ENCODE measurements at places on chromosomes 3 and 15.

DNA sequence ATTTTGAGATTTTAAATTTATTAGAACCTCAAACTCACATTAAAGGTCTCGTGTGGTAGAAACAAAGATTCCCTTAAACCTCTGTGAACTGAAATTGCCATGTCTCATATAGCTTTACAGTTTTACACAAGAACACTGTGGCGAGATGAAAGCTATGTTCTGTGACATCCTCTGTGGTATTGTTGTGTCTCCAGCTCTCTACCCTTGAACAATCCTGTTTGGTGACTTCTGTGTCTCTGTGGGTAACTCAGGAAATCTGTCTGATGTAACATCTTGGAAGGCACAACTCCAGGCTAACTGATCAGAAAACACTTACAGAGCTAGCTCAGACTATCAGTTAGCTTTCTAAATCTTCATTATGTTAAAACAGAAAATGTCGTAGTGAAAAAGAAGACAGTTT lies 318.8 kb upstream of the GBE1 start:
- DNase-seq: no peak

DNA sequence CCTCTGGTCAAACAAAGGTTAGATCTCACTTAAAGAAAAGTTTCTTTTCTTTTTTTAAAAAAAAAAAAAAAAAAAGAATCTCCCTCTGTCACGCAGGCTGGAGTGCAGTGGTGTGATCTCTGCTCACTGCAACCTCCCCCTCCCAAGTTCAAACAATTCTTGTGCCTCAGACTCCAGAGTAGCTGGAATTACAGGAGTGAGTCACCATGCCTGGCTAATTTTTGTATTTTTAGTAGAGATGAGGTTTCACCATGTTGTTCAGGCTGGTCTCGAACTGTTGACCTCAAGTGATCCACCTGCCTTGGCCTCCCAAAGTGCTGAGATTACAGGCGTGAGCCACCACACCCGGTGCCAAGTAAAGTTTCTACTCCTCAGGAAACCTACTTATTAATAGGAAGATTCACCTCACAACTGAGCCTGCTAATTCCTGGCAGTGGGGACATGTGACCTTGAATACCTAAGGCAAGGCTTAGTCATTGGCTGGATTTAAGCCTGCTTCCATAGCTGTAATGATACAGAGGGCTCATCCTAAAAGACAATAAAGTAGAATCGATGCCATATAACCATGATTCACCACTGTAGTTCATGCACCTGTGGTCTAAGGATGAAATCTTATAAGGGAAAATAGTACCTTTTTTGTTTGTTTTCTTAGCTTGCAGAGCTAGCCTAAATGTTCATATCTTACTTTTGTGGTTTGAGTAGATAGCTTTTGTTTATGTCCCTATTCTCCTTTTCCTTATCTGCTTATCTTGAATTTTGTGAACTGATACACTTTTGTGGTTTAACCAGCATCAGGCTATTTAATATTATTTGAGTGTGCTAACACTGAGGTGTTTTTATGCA lies 24.8 kb upstream of the RBMS3 start:
- DNase-seq: no peak

DNA sequence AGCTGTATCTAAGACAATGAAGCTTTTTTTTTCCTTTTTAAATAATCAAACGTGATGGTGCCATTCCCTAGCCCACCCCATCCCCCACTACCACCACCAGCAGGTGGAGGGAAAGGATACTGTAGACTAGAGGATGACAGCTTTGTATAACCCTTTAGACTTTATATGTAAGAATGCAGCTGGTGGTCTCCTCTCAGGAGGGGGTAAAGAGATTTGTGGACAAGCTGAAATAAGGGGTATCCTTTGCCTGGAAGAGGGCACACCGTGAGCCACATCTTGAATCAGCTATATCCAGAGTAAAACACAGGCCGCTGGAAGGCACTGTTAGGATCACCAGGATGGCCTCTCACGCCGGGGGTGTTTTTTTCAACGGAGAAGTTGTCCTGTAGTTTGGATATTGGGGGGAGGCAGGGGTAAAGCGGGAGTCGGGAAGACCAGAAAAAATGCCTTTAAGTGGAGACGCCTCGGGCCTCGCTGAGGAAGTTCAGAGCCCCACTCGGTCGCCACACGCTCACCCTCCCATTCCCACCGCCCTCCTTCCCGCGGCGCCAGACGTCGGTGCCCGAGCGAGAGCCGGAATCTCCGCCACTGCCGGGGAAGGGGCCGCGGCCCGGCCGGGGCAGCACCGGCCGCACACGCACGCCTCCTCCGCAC lies 986 bp downstream of the KPNA4 start:
- no peak for DNase-seq

DNA sequence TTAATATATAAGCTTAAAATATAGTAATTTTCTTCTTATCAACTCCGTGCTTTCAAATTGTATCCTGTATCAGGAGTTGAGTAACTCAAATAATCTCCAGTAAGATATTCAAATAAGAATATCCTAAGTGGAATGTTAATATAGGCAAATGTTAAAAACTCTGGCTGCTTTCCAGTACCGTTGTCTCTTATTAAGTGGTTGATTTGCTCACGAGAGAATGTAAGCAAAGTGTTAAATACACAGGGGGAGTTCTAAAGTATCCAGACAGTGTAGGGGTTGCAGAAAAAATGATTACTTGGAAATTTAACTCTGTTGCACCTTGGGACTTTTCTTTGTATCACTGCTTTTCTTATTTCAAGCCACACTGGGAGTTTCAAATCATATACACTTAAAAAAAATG lies 478.9 kb upstream of the TBL1XR1 start:
- no peak for DNase-seq

GRCh38 chr3:18739099-18739433 lies 313.9 kb upstream of the SATB1 start:
- no peak for DNase-seq

DNA sequence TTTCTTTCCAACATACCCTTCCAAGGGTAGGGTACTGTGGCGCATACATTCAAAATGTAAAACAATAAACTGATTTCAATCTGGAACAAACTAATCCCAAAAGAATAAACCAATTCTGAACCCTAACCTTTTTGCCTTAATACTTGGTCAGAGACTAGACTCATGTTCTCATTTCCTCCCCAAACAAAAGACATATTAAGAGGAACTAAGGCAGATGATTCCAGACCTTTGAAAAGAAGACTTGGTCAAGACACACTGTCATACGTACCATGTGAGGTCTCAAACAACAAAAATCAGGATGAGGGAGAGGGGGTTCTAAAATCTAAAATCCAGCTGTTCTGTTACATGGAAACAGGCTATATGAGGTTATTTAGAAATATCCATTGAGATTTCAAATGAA lies 102.1 kb downstream of the RFTN1 start:
- DNase-seq: no peak

- no peak for DNase-seq
Observed at GRCh38 chr15:52714968-52715367, 35.8 kb upstream of the ATOSA start.

DNA sequence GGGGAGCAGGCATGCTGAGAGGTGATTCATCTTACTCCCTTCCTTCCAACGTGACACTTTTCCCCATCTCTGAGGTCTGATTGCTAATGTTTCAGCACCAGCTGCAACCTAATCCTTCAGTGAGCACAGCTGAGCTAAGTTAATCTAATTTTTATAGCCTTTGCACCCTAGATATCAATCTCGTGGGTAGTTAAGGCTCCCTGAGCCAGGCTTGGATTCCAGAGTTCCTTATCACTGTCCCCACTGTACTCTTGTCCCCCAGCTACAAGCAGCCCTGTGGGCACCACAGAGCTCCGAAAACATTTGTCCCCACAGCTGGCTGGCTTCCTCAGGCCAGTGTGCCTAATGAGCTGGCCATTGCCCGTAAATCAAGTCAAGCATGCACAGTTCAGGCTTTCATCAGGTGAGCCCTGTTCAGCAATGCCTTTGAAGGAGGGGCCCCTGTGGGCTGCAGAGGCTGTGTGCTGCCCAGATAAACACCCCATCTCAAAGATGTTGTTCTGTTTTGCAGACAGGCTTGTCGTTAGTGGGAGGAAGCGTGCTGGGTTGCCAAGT lies 376.9 kb upstream of the RASGRP1 start:
- no peak for DNase-seq

GRCh38 chr3:116034086-116034485 lies 410.8 kb downstream of the GAP43 start:
- no peak for DNase-seq

- DNase-seq: no peak
Observed at GRCh38 chr3:79986338-79986737, 218.5 kb upstream of the ROBO1 start.

GRCh38 chr3:13273604-13274105 lies 146.5 kb downstream of the NUP210 start:
- no peak for DNase-seq

DNA sequence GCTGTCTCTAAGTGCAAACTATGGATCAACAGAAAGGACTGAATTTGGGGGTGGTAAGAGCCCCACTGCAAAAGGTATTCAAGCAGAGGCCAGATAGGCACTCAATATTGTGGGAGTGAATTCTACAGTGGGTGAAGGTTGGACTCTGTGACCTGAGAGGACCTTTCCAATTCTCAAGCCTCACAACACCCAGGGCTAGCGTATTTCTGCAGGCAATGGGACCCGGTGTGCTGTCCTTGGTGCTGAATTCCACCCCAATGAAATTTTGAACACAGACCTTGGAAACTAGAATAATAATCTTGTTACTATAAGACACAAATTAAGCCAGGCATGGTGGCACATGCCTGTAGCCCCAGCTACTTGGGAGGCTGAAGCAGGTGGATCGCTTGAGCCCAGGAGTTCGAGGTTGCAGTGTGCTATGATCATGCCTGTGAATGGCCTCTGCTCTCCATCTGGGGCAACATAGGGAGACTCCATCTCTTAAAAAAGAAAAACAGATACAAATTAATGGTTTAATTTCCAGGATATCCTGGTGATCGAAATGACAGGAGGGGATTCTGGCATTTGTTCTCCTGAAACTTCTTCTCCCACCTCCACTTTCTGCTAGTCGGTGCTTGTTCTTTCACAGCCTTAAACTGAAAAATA lies 135.4 kb downstream of the RAB11A start:
- no peak for DNase-seq

DNA sequence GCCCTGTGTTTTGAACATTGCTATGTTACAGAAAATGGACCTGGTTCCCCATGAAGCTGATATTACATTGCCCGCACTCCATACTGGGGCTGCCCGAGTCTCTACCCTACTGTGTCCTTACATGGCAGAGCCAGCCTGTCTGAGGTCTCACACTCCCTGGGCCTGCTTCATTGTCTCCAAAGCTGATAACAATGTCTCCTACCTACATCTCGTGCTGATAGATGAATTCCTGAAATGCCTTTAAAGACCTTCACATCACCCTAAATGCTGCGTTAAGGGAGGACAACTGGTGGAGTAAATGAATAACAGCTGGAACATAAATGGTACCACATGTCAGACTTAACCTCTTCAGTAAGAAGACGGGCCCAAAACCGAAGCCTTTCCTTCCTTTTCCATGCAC lies 62.9 kb upstream of the PTX3 start:
- no peak for DNase-seq

DNA sequence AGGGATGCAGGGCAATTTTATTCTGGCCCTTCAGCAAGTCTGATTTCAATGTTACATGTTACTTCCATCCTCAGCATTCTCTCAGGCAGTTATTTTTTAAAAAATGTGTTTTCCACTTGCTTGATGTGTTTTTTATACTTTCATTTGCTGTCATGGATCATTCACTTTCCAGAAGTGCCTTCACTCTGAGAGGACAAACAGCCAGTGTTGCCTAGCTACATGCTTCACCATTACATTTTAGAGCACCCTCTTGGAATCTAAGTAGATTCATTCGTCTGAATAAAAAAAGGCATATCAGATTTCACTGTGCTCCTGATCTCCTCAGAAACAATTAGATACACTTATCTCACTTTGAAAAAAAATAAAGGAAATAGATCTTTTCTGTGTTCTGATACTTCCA lies 93.6 kb upstream of the POU1F1 start:
- DNase-seq: no peak

- no peak for DNase-seq
Observed at GRCh38 chr3:27669591-27669990, 52.5 kb downstream of the EOMES start.

DNA sequence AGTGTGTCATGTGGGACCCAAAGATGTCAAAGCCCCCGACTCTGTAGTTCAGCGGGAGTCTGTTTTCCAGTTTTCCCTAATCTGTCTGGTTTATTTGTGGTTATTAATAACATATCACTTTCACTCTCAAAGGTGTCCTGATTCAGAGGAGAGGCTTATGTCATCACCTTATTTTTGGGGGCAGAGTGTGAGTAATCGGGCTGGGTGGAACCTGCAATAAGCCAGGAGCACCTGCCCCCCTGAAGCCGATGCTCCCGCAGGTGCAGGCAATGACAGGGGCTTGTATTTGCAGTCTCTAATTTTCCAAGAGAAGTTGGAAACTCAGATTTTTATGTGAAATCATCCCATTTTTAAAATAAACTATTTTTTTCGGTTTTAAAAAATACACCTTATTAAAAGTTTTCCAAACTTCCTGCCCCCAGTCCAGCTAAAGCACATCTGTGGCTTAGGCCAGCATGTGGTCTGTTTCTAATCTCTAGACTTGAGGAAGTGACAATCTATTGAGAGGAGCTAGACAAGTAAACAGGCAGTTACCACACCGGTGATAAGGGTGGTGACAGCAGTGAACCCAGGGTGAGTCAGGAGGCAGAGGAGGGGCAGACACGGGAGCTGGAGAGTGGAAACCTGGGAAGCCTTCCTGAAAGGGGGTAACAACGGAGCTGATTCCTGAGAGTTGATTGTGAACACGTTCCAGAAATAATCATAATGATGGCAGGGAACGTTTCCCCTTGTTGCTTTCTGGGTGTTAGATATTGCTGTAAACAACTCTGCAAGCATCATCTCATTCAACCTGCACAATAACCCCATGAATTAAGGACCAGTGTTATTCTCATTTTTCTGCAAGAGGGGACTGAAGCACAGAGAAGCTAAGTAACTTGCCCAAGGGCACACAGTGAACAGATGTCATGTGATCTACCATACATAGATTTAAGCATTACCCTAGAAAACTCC lies 37.2 kb downstream of the BHLHE40 start:
- no peak for DNase-seq

DNA sequence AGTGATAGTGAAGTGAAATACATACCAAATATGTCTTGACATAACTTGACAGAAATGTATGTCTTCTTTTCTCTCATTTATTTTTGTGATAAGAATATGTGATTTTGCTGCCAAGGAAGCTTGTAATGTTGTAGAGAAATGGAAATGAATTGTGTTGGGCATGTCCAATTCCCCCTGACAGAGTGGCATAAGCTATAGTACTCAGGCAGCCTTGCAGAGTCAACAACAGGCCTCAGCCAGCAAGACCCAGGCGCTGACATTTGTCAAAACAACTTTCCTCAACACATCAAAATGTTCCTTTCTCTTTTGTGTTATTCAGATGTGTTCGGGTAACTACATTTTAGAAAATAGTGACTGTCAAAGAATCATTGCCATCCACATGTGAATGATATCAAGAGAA lies 538.1 kb upstream of the ATP11B start:
- no peak for DNase-seq
